ENCODE measurements at places on chromosomes 5 and 9.

DNA sequence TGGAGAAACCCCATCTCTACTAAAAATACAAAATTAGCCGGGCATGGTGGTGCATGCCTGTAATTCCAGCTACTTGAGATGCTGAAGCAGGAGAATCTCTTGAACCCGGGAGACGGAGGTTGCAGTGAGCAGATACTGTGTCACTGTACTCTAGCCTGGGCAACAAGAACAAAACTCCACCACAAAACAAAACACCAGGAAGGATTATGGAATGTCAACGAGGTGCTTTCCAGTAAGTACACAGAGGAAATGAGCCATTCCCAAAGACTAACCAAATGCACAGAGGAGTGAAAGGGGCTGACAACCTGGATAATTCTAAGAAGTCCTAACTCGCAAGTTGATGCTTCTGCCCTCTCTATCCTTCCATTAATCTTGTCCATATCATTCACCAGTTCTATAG, 126.1 kb upstream of the RETREG1 start:
- DNase-seq: no peak

DNA sequence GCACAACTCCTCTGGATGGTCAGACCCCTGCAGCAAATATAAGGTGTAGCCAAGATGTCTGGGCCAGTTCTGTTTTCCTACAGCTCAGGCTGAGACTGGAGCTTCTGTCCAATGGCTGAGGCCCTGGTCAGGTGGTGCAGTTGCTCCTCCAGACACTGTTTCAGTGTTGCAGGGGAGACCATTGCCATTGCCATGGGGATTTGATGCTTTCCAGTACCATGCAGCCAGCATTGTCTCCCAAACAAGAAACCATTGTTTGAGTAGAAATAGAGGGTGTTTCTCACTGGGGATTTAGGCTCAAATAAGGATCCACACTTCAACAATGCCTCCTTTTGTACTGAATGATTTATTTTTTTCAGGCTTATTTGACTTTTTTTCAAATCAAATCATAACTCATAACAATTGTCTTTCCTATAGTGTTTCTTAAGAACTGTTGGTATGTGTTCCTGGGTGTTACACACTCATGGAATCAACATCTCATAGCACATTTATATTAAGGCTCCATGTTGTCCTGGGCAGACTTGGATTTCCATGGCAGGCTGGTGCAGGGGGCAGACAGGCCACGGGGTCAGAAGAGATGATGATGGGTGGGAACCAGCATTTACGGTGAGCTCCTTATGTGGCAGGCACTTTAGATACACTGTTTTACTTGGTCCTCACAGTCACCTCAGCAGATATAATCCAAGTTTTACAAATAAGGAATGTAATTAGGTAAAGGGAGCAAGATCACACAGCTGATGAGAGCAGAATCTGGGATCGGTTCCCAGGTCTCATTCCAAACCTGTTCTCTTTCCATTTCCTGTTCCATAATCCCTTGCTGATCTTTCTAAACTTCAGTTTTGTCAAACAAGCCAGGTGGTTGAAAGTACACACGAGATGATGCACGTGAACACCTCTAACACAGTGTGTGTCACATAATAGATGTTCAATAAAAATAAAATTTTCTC, 95.9 kb upstream of the GNAQ start:
- no peak for DNase-seq

- DNase-seq: no peak
Measured at GRCh38 chr5:154714266-154714986, 40.8 kb upstream of the LARP1 start.

DNA sequence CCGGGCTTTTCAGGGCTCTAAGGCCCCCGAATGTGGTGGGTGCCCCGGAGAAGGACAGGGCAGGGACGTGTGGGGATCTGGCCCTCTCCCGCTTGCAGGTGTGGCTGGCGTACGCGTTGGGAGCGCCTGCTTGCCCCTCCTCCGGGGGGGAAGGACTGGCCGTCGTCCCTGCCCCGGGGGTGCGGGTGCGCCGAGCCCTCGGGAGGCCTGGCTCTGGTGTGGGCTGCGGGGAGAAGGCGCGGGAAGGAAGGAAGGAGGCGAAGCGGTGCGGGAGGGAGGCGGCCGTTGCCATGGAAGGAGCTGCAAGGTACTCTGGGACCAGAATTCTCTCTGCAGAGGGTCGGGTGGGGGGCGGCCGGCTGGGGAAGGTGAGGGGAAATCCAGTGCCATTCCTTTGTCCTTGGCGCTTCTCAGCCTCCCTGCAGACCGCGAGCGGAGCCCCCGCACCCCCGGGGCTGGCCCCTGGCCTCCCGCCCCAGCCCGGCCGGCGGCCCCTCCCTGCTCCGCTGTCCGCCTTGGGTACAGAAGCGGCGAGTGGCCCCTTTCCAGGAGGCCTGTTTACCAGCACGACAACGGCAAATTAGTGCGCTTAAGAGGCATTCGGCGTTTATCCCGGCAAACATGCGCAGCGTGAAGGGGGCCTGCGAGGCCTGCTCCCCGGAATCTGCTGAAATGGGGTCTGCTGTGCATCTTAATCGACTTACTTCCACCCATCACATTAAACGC, 67.1 kb upstream of the UNC5A start:
- DNase-seq: peak; percentile 50

DNA sequence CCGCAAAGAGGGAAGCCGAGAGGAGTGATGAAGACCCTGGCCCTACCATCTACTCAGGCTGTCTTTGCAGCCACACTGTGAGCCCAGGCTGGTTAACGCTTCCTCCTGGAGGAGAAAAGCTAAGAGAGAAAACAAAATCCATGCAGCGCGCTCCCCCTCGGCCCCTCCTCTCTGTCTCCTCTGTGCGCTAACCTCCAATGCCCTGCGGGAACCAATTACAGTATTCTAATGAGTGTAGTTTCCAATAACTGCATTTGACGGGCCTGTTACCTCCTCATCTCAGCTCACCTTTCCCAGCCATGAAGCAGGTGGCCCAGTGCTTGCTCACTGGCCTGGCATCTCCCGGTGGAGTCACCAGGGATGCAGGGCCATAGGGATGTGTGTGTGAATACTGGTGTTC, 565.5 kb downstream of the EBF1 start:
- DNase-seq: no peak

DNA sequence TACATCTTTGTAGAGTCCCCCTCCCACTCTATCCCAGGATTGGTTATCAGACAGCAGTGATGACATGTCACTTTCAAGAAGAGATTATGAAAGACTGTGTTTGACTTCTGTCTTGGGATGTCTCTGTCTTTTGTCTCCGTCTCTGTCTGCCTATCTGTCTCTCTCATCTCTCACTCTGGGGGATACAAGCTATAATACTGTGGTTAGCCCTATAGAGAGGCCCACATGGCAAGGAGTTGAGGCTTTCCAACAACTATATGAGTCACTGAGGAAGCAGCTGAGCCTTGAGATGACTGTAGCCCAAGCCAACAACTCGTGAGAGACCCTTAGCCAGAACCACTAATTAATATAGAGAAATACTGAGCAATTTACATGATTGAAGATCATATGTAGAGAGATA, 284.8 kb downstream of the PDE4D start:
- DNase-seq: no peak

GRCh38 chr9:92632641-92633040, 37.3 kb downstream of the IPPK start:
- peak; percentile 86 for DNase-seq

DNA sequence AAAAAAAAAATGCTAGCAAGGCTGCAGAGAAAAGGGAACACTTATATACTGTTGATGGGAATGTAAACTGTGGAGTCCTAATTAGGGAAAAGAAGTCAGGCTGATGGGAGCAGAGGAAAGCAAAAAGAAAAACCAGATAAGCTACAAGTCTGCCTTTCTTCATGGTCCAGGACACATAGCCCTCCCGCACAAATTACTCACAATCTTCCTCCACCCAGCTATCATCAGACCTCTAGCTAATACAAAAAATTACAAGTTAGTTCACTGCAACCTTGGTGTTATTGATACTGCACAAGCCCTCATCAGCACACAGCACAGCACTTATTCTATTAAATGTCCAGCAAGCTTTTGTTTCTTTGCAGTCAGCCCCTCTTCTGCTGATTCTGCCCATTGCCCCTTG, 186.0 kb upstream of the ADRA1B start:
- no peak for DNase-seq

DNA sequence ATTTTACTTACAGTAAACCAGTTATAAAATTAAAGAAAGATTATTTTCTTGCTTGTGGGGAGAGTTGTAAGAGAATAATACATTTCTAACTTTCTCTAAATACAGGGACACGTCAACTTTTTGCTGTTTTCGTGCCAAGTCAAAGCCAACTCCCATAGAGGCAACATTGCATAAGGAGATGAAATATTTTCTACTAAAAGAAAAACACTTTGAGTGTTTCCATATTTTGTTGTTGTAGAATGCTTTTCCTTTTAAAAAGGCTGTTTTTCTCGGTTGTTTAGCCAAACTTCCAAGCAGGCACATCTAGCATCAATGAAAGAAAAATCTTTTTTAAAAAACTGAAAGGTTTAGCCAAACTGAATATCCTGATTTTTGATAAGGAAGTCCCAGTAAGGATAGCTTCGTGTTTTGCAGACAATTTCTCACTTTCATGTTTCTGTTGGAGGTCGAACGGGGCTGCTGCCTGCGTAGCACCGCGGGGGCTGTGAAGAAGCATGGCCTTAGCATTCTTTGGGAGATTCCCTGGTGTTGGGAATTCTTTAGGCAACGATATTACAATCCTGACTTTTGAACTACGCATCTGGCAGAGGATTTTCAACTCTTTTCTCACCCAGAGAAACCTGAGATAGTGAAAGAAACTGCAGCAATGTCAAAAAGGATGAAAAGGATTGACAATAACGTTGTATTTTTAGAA, 108.1 kb upstream of the FBXL7 start:
- DNase-seq: no peak

Measured in esophagus muscularis mucosa (tissue), 4 donors.